ENCODE measurements at places on chromosomes 5 and 9.

- no peak for DNase-seq
Measured at GRCh38 chr9:73174330-73174980, 22.8 kb downstream of the ANXA1 start.

DNA sequence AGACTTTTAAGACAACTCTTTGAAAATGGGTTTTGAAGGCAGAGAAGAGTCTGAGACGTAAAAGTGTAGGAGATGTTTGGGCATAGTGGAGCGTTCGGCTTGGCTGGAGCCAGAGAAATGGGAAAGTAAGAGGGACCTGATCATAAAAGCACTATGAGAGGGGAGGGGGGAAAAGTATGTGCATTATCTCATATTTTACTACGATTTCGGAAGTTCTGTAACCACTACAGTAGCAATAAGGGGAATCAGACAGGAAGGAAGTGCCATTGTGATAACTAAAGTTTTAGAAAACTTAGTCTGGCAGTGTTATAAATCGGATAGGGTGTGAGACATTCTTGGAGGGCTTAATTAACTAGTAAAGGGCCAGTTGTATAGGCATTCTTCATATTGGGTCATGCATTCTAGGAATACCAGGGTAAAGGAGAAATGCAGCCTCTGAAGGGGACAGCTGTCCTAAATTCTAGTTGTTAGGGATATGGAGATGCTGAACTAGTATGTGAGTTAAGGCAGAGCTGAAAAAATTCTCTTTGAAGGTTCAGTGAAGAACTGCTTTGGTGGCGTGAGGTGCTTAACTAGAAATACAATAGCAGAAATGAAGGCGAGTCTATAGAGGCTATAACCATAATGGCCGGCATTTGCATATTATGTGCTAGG, 83.8 kb upstream of the FREM1 start:
- DNase-seq, result no peak

- DNase-seq, result no peak
Measured at GRCh38 chr5:32207355-32207634, 33.2 kb upstream of the GOLPH3 start.

DNA sequence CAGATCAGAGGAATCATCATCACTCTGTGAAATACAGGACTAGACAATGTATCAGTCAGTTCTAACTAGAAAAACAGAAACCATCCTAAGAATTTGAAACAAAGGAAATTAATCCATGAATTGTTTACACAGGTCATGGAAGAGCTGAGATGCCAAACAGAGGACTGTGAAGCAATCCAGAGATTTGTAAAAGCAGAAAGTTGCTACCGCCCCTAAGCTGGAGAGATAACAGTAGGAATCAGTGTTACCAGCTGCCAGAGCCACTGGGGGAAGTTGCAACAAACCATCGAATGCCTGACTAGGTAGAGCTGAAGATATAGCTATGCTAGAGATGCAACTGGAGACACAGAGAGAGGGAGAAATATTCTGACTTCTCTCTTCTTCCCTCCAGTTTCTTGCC, 10.4 kb upstream of the MIER3 start:
- DNase-seq, result no peak

DNA sequence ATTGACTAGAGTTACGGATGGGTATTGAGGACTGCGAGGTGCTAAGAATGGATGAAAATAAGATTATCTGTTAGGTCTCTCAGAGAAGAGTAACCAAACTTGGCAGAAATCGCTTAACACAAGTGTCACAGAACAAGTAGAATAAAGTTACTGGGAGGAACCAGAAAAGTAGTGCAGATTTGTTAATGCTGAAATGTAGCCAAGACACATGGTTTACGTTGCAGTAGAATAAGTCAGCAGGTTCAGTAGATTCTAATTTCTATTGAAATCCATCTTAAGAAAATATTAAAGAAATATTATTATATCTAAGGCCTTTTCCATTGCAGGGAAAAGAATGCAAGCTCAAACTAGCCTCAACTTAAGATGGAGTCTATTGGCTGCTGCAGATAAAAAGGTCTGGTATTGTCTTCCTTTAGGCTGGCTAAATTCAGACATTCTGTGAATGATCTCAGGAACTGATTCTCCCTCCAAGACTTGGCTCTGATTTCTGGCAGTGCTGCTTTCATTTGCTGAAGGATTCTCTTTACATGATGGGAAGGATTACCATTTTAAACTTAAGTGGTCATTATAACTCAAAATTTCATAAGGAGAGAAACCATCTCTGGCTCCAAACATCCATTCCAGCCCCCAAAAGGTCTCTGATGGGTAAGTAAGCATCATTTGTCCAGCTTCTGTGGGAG, 314.9 kb downstream of the MARCHF11 start:
- DNase-seq, result no peak

- DNase-seq, result no peak
Measured at GRCh38 chr5:55711507-55712022, 559 bp downstream of the SLC38A9 start.

- no peak for DNase-seq
Measured at GRCh38 chr9:134918646-134919045, 934 bp upstream of the FCN1 start.

DNA sequence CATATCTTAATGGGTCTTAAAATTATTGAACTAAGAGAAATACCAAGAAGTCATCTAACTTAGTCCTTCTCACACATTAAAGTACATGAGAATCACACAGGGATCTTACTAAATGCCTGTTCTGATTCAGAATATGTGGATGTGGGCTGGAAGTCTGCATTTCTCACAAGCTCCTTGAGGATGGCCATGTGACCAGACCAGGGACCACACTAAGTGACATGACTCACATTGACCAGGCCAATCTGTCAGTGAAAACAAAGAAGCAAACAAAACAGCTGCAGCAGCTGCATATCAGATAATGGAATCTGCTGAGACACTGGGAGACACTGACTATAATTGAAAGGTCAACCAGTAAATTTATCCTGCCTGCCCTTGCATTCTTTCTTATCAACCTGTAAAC, 110.5 kb downstream of the ADAMTS12 start:
- no peak for DNase-seq

- no peak for DNase-seq
Measured at GRCh38 chr5:135310328-135310989, 88.6 kb downstream of the MACROH2A1 start.

DNA sequence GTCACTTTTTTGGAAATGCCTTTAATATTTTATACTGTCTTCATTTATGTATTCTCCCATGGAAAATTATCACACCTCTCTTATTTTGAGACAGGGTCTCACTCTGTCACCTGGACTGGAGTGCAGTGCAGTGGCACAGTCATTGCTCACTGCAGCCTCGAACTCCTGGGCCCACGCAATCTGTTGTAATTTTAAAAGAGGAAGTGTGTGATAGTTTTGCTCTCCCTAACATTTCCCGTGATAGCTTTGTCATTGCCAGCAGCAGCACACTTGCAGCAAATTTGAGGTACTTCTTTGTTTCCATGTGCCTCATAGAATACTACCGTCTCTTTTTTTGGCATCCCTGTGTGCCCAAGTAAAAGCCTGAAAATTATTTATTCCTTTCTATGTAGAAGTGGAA, 103.5 kb downstream of the RNF180 start:
- no peak for DNase-seq

- no peak for DNase-seq
Measured at GRCh38 chr9:111925017-111925770, 28.6 kb downstream of the UGCG start.

- DNase-seq, result no peak
Measured at GRCh38 chr5:149485655-149486615, 65.3 kb downstream of the CSNK1A1 start.

GRCh38 chr5:17497446-17497845, 585 bp upstream of the TAF11L2 start:
- DNase-seq, result no peak

GRCh38 chr5:125032286-125032685, 285.8 kb upstream of the ZNF608 start:
- no peak for DNase-seq

- DNase-seq, result no peak
Measured at GRCh38 chr5:5700549-5700948, 278.1 kb downstream of the ICE1 start.

- DNase-seq, result no peak
Measured at GRCh38 chr9:71763832-71764231, 4.5 kb downstream of the CEMIP2 start.

- DNase-seq, result peak; percentile 14
Measured at GRCh38 chr9:91207729-91208418, 153.8 kb downstream of the AUH start.

GRCh38 chr5:173012882-173013281, 29.3 kb downstream of the ATP6V0E1 start:
- no peak for DNase-seq

- DNase-seq, result no peak
Measured at GRCh38 chr9:123998278-123998925, 13.2 kb upstream of the LHX2 start.

DNA sequence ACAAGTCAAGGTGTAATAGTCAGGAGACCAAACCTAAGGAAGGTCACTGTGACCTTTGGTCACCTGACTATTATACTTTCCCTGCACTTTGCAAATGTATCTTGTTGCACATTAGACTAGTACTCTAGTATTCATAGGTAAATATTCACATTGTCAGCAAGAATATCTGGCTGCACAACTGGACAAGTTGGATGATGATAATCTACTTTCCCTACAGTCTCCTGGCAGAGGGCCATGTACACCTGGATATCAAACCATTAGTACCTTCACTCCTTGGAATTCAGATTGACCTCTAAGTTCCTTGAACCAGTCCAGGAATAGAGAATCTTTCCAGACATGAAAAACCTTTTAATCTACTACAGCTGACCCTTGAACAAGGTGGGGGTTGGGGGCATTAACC, 344.8 kb downstream of the DEPDC1B start:
- DNase-seq, result no peak

- no peak for DNase-seq
Measured at GRCh38 chr5:116455061-116455460, 119.6 kb downstream of the SEMA6A start.

All from anterior cingulate cortex (tissue), 58 donors.